ENCODE measurements at places on chromosomes 13 and 19.

DNA sequence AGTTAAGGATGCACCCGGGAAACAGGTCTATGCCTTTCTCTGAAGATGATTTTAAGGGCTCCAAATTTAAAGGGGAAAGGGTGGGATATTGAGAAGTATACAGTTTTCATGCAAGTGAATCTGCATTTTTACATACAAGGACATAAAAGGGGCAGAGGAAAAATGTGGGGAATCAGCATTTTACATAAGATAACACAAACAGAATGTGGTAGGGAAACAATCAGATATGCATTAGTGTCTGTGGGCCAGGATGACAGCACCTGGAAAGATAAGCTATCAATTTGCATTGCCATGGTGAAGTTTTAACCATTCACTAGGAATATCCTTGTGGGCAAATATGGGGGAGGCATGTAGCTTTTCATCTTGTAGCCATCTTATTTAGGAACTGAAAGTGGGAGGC lies 24.1 kb downstream of the IGFL3 start:
- DNase-seq: no peak

DNA sequence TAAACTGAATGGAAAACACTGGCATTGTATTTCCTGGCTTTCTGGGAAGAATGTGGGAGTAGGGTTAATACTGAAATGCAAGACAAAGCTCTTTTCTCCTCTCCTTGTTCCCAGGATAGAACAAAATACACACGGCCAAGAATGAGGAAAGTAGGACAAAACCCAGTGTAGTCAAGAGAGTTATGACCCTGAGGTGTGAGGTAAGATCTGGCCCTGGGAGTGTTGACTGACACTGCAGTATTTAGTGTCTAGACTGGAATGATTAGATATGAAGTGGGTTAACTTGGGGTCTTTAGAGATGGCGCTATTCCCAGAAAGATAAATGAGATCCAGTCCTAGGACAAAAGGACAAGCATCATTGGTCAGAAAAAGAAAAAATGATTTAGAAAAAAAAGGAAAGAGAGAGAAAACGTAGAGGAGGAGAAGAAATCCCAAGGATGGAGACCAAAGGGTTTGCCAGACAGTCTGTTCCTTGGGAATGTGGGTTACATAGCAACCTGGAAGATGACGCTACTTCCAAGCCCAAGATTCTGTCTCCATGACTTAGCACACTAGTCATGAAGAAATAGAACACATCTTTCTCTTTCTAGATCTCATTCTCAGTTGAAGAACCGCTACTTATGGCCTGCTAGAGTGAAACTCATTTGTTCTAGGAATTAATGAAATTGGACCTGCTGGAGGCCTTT lies 543.6 kb upstream of the GPC6 start:
- DNase-seq: no peak

DNA sequence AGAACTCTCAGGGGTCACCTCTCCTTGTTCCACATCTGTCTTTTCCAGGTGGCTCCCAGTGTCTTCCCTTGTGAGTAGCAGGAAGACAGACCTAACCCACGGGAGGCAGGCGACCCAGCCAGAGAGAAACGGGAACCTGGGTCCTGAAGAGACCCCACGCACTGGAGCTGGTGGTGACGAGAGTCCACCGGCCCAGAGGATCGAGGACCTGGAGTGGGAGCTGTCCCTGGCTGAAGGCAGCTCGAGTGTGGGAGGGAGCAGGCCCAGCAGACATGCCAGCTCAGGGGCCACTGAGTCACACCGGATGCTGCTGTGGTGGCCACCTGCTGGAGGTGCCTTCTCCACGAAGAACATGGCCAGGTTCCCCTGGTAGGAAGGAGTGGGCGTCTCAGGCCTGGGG lies 66.5 kb upstream of the ATP12A start:
- no peak for DNase-seq

DNA sequence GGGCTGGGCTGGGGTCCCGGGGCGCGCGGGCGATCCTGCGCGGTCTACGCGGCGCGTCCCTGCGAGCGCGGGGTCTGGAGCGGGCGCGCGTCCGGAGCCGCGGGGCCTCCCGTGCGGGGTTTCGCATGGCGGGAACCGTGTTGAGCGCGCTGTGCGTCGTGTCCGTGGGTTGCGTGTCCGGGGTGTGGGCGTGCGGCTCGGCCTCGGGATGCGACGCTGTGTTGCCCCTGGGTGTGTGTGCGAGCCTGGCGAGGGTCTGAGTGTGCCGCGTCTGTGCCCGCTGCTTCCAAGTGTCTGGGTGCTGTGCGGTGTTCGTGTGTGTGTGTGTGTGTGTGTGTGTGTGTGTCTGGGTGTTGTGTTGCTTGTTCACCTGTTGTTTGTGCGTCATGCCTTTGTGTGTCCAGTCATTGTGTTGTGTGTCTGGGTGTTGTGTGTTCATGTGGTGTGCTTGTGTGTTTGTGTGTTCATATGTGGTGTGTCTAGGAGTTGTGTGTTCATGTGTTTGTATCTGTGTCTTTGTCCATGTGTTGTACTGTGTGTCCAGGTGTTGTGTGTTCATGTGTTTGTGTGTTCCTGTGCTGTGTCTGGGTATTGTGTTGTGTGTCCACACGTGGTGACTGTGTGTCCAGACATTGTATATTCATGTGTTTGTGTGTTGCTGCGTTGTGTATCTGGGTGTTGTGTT lies 552 bp downstream of the PLK5 start:
- DNase-seq: no peak

DNA sequence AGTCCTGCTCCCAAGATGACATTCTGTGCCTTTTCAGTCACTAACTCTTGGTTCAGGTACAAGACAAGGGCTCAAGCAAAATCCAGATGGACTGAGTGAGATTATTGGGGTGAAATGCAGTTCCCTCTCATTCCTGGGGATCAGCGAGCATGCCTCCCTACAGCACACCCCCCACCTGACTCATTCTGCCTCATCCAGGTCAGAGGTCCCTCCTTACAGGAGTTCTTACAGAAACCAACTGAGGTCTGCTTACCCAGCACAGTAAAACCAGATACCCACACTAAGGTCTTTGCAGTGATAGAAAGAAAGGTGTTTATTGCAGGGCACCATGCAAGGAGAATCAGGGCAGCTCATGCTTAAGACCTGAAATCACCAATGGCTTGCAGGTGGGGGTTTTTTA lies 21.6 kb upstream of the MRI1 start:
- DNase-seq: no peak

- no peak for DNase-seq
Measured at GRCh38 chr13:64765636-64766035, 2464.5 kb downstream of the PCDH9 start.

GRCh38 chr19:36097036-36097435 lies 13.9 kb upstream of the OVOL3 start:
- no peak for DNase-seq

DNA sequence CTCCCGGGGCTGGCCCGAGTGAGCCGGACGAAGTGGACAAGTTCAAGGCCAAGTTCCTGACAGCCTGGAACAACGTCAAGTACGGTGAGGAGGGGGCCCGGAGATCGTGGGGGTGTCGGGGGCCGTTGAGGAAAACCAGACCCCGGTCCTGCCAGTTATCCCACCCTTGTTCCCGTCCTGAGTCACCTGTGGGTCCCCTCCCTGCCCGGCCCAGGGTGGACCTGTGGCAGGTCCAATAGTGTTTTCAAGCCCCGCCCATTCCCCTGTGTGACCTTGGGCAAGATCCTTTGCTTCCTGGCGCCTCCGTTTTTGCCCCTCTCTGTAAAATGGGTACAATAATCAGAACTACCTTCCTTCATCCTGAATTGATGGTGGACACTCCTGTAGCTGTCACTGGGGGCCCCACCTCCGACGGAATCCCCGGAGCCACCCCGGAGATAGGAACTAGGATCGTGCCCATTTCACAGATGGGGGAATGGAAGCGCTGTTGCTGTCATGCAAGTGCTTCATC lies 593 bp downstream of the ATG4D start:
- DNase-seq: peak; percentile 16

DNA sequence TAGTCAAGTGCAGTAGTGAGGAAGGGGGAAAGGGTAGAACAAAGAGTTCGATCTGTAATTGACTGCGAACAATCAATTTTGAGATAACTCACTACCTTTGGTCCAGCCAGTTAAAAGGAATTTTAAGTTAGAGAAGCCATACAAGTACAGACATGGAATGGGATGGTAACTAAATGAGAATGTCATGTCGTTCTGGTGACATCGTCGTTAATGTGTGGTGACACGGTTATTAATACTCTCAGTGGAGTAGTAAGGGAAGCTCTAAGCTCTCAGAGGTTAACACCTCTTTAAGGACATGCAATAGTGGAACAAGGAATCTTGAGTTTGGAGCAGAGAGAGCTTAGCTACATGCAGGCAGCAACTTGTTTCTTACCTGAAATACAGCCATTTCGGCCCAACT lies 154.9 kb upstream of the KLF12 start:
- DNase-seq: no peak

DNA sequence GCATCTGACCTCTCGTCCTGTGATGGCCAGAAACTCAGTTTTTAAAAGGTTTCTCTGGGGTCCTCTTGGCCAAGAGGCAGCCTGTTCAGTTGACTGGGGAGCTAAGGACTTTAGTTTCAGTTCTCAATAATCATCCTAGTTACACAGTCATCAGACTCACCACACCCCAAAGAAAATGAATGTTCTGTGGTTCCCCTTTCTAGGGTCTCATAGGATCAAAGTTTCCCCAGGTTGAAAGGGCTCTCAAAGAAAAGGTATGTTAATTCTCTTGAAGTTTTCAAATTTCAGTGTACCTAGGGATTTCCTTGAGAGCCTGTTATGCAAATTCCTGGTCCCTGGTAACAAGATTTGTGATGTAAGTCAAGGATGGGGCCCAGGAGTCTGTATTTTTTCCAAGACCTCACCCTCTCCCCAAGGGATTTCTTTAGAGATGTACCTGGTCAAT lies 94.9 kb downstream of the FAM216B start:
- peak; percentile 82 for DNase-seq

- peak; percentile 86 for DNase-seq
Measured at GRCh38 chr19:12796146-12797071, 5.1 kb downstream of the JUNB start.

- DNase-seq: peak; percentile 84
Measured at GRCh38 chr19:17091758-17092333, 16.3 kb downstream of the MYO9B start.

- DNase-seq: no peak
Measured at GRCh38 chr13:47327861-47328260, 431.0 kb upstream of the HTR2A start.

DNA sequence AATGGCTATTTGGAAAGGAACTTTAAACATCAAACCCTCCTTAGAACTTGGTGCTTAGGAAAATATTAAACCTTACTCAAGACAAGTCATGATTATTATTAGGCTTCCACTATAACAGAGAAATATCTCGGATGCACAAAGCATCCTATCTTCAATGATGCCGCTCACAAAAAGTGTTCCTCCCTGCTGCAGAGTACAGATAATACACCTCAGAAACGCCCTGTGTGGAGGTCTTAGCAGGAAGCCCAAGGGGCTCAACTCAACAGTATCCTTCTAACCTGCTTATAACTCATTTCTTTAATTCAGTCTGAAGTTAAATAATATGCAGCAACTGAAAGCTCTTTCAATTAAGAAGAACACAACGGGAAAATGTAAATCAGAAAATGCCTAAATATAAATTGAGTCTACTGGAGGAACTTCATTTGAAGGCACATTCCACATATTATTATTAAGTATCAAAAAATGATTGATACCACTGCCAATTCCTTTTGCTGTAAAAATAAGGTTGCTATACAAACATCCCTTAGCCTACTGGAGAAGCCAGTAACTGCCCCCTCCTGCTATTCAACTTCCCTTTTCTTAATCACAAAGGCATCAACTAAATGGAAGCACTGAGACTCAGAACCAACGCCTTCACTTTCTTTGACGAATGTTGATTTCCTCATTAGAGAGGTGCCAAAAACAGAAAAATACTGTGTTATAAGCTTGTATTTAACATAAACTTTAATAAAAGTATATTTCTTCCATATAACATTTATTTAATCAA lies 12.0 kb downstream of the ELF1 start:
- peak; percentile 59 for DNase-seq

GRCh38 chr13:50537029-50537428 lies 306.5 kb downstream of the DLEU7 start:
- DNase-seq: no peak

GRCh38 chr13:91355099-91355825 lies 7.8 kb downstream of the MIR17HG start:
- no peak for DNase-seq

DNA sequence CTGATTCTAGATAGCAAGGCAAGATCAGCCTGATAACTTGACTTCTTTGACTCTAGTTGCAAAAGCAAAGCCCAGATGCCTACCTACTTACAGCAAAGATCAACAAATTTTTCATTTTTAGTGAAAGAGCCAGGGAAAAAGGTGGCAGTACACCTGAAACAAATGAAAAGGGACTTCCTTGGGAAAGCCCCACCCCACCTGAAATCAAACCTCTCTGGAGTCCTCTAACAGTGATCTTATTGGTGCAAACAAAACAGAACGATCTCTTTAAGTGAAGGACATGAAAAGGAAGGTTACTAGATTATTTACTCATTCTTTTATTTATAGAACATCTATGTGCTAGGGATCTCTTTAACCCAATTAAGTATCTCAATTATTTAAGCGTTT lies 507 bp upstream of the LCP1 start:
- DNase-seq: no peak

GRCh38 chr13:50955798-50956197 lies 46.2 kb downstream of the RNASEH2B start:
- DNase-seq: no peak

GRCh38 chr13:52851137-52851962 lies 2.9 kb upstream of the PCDH8 start:
- no peak for DNase-seq

DNA sequence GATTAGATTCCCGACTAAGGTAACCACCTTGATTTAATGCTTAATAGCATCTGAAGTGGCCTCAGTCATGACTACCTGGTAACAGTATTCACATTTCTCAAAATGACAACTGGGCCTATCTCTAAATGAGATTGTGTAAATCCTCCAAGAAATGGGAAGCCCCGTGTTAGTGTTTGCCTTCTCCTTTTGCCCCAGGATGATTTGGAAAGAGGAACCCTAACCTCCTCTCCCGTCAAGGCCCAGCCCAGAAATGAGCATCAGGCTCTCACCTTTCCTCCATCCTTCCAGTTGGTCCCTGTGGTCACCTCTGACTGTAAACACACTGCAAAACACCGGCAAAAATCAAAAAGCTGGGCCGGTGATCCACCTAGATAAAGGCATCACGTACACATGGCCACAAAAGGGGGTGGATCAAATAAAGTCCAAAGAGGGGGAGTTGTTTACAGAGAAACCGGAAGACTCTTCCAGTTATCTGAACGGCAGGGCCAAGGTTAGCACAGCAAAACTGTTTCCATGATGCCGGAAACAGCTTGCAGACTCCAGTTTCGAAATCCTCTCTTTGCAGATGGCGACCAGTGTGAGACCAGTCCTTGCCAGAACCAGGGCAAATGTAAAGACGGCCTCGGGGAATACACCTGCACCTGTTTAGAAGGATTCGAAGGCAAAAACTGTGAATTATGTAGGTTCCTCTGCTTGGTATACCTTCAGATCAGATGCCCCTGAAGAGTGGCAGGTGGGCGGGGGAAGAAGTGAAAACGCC lies 16.4 kb downstream of the F10 start:
- no peak for DNase-seq

All from suppressor macrophage treated with lipopolysaccharide for 4 hours (primary cell).